Fibroblast of skin of right biceps (primary cell): ENCODE measurements at places on chromosomes 5 and 9.
A peak's percentile ranks its signal among the peaks of the same experiment; 100 is the strongest.

DNA sequence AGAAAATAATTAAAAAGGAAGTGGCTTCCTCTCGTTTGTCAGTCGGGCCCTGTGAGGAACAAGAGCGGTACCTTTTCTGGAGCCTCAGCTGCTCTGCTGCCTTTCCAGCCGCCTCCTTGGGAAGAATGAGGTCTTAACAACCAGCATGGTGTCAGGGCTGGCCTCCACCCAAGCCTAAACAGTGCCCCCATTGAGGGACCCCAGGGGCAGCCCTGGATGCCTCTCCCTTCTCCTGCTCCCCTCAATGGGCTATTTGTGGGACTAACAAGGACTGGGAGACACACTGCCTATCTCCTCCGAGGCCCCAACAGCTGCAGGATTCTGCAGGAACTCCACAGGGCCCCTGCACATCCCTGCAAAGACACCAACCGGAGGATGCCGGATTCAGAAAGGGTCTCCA is 155.4 kb upstream of the MAP3K1 start:
- DNase-seq, result no peak

DNA sequence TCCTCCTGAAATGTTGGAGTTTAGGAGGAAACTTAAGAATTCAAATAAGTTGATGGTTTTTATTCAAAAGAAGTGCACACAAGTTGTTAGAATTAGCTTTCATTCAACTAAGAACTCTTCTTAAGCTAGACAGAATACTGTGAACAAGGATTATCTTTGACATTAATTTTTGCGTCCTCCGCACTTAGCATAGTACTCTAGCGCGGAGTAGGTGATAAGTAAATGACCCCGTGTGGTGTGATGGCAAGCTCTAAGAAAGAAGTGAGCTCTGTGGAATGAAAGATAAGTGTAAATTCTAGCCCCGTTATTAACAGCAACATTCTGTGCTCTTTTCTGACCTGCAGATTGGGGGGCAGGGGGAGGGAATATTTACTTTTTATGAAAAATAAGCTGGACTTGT is 1.0 kb downstream of the BRIX1 start:
- DNase-seq, result no peak

DNA sequence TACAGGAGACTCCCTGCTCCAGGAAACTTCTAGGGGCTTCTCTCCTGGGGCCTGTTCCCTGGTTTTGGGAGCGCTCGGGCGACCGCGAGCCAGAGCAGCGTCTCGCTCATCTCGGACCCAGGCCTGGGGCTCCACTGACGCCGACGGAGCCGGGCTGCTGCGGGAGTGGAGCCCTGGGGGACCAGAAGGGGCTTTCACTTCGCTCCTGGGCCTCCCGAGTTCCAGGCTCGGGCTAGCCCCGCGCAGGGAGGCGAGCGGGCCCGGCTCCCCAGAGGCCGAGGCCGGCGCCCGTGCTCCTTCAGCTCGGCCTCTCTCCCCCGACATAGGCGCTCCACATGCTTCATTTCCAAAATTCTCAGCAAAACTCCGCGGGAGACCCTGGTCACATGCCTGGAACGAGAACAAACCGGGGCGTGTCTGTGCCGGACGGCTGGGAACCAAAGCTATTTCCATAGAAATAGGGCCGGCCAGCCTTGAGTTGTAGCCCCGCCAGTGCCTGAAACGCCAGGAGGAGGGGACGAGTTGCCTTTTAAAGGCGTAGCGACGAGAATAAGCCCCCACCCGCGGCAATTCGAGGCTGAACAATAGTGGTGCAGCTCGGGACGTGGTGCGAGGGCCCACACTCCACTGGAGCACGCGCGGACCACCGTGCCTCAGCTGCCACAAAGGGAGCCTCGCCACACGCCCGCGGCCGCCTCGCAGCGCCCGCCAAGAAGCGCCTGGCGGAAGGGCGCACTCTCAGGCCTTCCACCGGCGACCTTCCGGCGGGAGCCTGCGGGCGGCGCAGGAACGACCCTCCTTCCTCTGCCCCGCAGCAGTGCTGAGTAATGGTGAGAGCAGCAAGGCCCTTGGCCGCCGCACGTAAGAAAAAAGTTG is 1.1 kb upstream of the G3BP1 start:
- DNase-seq, result peak; percentile 81

DNA sequence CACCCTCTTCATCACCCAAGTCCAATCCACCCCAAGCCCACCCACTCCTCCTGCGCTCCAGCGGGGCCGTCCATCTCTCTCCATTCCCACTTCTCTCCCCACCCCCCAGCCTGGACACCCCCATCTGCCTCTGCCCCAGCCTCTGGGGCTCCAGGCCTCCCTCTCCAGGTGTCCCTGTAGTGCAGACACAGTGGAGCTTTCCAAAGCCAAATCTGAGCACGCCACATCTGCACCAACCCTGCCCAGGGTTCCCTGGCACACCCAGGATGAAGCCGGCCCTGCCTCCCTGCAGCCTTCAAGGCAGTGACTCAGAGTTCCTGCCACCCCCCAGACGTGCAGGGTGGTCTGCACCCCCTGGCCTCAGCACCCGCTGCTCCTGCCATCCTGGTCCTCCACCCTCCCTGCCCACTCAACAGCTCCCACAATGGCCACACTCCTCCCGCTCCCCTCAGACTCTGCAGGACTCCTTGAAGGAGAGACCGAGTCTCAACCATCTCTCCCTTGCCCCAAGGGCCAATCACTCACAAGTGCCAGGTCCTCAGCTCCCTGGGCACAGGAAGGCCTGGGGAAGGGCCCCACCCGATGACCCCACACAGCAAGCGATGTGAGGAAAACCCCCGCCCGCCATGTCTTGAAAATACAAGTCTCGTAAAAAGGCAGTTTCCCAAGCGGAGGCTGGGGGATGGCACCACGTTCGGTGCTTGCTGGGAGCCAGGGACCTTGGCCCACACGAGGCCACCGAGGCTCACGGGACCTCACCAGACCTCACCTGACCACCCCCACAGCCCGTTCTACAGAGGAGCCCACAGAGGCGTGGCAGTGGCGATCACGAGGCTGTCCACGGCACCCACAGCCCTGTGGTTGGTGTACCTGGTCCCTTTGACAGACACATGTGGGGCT is 22.2 kb downstream of the VAV2 start:
- DNase-seq, result no peak

DNA sequence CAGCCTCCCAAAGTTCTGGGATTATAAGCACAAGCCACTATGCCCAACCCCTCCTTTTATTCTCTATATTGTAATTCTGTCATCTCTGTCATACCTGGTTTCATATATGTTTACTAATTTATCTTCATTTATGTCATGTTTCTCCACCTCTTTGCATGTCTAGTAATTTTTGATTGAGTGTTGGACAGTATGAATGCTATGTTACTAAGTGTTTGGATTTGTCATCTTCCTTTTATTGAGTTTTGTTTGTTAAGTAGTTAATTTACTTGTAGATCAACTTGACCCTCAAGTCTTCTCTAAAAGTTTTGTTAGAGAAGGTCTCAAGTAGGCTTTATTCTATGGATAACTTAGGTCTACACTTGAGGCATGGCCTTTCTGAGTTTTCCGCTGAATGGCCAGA is 17.2 kb upstream of the CACNA1B start:
- no peak for DNase-seq

- DNase-seq, result no peak
Measured at GRCh38 chr5:149545327-149545726, 5.9 kb downstream of the CSNK1A1 start.

DNA sequence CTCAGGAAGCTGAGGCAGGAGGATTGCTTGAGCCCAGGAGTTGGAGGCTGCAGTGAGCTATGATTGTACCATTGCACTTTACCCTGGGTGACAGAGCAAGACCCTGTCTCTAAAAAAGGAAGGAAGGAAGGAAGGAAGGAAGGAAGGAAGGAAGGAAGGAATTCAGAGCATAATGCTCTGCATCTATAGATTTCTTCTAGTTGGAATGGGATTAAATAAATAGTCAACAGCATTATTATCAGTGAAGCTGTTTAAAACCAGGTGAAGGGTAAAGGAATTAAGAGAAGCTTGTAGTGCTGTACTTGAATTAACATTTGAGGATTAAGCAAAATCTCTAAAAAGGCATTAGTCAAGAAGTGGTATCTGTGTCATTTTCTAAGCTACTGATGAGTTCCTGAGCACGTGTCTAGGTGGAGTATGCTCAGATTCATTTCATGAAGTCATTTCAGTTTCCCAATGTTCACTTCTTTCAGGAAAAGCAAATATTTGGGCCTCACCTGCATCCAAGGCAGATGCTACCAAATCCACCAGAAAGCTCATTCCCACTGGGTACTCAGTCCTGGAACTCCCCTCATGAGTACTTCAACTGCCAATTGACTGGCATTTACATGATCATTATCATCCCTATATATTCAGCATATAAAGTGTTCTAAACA is 8.4 kb downstream of the PDE6A start:
- DNase-seq, result no peak

DNA sequence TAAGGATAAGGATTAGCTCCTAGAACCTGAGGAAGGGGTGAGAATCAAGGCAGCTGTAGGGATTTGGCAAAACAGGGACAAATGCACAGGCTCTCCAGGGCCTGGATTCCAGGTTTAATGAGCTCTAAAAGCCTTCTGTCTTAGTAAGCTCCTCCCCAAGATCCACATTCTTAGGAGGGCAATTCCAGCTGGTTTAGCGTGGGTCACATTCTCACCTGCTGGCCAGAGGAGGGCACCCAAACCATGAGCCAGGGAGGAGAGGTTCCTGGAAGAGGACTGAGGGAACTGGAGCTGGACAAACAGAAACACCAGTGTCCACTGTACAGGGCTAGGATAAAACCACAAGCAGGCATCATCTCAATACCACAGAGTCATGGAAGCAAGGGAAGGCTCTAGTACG is 480.0 kb downstream of the CCDC171 start:
- peak; percentile 39 for DNase-seq

- peak; percentile 11 for DNase-seq
Measured at GRCh38 chr5:139131921-139132432, 66.2 kb downstream of the SIL1 start.

- no peak for DNase-seq
Measured at GRCh38 chr9:126536131-126536530, 77.6 kb upstream of the LMX1B start.

DNA sequence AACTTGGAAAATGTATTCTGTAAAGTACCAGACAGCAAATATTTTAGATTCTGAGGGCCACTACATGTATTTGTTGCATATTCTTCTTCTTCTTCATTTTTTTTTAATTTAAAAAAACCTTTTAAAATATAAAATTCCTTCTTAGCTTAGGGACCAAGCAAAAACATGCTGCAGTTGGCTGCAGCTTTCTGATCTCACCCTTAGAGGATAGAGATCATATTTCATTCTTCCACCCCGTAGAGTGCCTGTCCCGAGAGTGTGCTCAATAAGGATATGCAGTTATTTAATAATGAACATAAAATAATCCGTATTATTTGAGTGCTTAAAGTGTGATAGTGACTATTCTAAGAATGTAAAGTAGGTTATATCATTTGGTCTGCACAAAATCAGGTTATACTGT is 204.2 kb upstream of the CD180 start:
- no peak for DNase-seq

- no peak for DNase-seq
Measured at GRCh38 chr9:137146527-137146918, 7.6 kb downstream of the GRIN1 start.

DNA sequence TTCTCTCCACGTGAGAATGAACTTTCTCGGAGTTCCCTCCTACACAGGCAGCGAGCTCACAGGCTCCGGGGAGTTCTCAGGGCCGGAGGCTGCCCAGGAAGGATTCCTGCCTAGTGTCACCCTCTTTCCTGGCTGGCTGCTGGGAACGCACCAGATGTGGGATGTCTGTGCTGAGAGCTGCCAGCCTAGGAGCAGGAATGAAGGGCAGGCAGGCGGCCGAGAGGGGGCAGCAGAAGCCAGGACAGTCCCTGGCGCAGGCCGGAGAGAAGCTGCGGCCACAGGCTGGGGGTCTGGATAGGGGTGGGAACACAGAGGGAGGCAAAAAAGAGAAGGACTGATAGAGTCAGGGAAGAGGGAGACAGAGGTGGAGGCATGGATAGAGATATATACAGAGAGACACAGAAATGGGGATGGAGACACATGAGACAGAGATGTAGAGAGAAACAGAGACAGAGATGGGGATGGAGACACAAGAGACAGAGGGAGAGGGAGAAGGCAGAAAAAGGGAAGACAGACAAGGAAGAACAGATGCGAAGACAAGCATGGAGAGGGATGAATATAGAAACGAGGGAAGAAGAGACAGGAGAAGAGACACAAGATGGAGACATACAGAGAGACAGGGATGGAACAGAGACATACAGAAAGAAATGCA is 25.3 kb upstream of the ENHO start:
- peak; percentile 52 for DNase-seq

DNA sequence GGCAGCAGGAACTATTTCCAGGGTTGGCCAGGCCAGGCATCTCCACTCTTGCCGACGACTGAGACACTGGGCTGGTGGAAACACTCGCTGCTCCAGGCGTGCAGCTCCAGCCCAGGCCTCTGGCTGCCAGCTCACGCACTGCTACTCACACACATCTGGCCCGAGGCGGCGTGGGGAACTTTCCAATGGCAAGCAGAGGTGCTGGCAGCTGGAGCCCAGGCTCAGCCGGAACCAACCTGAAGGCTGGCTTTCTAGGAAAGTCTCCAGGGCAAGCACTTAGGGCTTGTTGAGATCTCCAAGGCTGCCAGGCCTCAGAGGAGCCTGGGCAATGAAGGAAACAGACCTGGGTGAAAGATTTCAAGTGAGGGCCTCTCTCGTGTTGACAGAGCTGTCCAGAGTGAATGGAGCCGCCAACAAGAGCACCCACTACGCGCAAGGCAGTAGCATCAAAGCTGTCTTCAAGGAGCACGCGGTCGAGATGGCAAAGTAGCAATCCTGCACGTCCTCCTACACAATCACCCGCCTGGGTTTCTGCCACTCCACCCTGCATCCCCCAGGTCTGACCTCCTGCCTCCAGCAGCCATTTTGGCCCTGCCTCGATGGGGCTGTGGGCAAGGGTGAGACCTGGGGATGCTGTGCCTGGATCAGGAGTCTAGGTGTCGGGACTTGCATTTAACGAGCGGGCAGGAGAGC is 14.4 kb downstream of the SH3PXD2B start:
- DNase-seq, result no peak

DNA sequence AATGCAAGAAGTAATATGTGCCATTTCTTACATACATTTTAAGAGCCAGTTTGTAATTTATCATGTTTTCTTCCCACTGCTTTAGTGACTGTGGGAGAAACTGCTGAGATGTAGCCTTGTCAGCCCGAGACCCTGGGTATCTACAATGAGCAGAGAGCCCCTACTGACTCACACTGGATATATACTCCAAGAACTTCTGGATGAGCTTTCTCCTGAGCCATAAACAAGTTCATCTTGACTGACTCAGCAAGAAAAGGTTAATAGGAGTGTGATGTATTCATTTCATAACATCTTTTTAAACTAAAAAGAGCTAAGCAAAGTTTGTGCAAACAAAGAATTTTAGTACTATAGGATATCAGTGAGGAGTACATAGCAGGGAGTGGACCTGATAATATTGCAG is 182.5 kb downstream of the EDIL3 start:
- DNase-seq, result peak; percentile 21

GRCh38 chr5:151602806-151603205 is 11.7 kb upstream of the FAT2 start:
- DNase-seq, result peak; percentile 22
